ENCODE measurements at places on chromosomes 3 and 15.

DNA sequence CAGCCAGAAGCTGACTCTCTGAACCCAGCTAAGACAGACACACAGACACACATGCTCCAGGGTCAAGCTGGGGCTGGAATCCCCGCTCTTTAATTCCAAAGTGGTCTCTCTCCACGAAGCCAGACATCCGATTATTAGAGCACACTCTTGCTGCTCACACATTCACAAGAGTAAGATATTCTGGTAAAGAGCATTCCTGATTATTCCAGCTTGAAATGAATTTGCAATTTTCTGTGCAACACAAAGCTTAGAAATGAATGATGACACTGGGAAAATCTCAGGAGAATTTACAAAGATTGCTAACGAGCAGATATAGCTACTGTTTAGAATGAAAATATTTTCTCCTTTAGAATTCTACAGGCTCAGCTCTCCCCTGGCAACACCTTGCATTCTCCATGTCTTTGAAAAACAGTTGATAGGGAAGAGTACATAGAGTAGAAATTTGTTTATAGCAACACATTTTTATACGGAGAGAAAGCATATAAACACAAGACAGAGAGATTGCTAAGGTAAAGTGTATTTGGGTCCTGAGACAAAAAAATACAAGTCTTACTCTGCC is 80.6 kb upstream of the EIF1B start:
- no peak for DNase-seq

DNA sequence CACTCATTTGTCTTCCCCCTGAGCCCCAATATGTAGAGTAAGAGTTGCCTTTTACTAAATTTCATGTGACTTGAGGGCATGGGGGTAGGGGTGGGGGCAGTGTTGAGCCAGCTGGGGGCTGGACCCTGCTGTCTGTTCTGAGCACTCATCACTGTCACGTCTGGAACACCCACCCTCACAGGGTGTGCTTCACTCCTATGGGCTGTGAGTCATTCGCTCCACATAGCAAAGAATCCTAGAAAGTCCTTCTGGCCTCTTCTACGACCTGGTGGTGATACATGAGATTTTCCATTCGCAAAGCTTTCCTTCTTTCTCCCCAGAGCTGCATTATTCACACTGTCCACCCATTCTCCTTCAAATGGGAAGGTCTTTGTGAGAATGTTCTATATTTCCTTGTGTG is 43.6 kb upstream of the MGLL start:
- no peak for DNase-seq

GRCh38 chr3:76365275-76365674 is 579.9 kb upstream of the ZNF717 start:
- DNase-seq, result no peak

DNA sequence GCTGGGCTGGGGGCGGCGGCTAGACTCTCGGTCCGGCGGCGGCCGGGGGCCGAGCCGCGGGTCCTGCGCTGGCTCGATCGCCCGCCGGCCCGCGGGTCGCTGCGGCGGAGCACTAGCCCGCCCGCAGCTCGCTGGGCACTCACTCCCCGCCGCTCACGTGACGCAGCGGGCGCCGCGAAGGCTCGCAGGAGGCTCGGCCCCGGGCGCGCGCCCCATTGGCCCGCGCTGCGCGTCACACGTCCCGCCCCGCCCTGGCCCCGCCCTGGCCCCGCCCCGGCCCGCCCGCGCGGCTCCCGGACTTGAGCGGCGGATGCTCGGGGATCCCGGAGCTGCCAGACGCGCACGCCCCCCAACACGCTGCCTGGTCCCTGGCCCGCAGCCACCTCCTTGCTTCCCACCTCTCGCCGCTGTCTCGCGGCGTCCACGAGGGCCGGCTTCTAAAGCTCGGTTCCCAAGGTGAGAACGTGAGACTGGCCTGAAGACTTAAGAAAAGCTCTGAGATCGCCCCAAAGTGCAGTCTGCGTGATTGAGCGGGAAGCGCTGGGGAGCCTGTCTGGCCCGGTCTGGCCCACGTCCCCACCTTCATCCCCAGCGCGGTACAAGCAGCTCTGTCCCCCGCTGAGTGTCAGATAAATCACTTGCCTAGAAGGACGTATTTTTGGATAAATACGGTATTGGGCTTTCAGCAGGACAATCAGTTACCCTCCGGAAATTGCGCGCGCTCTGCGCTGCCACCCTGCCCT is at the start of gene KLF15:
Gene KLF15 (minus strand): TSS at position 114 of the 743 bp plus-strand sequence. CDS start 4,486 bp downstream, outside the sequence.
- DNase-seq, result peak; percentile 76

DNA sequence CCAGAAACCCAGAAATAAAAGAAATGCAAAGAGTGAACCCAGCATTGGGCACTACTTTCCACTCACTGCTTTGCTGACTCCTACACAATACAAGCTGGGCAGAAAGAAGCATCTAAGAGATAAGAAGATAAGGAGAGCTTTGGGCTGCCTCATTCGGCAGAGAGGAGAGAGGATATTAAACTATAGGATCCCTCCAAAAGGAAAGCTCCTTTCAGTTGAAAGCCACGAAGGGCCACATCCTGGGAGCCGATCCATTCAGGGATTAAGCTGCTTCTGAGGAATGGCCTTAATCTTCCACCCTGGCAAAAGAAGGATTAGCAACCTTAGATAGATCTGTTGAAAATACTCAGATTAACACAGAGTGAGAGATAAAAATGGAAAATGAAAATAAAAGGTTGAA is 274.9 kb upstream of the PPP2R3A start:
- no peak for DNase-seq

DNA sequence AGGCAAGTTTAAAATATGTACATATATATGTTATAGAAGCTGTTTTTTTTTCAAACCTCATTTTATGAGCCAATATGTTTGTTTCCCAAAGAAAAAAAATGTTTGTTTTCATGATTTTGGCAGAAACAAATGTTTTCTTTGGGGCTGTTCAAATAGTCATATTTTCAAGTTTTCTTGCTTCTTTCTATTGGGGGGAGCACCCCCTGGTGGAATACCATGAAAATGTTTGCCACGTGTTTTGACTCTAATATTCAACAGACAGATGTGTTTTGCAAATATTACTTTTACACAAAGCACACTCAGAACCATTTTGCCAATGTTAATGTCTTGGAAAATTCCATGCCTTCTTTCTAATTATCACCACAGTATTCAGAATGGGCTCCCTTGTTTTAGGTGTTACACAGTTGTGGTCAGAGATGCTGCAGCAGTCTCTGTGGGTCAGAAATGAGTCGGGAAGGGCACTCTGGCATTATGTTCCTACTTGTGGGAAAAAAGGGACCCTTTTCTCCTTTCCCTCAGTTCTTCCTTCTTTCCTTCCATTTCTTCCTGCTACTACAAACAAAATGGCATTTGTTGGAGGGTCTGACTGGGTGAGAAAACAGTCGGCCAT is 817.0 kb downstream of the TUSC7 start:
- DNase-seq, result no peak

- DNase-seq, result no peak
These were observed 642.3 kb upstream of the ADAMTS9 start for GRCh38 chr3:65330072-65330471.

- DNase-seq, result no peak
These were observed 301.4 kb downstream of the OCA2 start for GRCh38 chr15:27797765-27798164.

DNA sequence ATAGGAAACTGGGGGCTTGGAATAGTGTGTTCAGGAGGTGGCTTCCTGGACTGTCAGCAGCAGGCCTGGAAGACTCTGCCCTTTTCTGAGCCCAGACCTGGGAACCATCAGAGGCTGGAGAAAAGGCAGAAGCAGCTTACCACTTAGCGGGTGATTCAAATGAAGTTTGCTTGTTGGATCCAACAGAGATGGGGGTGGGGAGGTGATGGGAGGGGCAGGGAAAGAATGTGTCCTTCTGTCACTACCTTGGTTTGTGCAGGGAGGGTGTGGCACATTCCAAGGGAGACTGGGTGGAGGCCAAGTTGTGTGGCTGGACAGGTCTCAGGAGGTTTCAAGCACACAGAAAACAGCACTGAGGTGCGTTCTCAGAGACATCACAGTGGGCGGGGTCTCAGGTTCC is 58.8 kb downstream of the TRAK1 start:
- DNase-seq, result no peak

DNA sequence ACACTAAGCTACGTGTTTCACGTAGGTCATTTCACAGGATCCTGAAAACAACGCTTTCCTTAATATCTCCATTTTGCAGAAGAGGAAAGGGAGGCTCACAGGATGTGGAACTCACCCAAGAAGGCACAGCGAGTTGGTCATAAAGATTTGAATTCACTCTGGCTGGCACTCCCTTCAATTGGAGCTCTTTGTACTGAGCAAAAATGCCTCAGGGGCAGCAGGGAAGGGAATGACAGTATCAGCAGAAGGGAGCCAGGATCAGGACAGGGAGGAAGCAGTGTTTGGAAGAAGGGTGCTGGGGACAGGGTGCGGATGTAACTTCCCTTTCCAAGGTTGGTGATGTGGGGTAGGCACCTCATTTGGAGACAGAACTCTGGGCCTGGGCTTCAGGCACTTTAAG is 1.1 kb upstream of the ST6GAL1 start:
- DNase-seq, result no peak

Data from occipital lobe (tissue), 3 donors.